ENCODE measurements at places on chromosomes 2 and 18. TPM values are rescaled to one million over a fixed set of nuclear protein-coding genes. Genes with fewer than 3 reads are reported as not detected.
A peak's percentile ranks its signal among the peaks of the same experiment; 100 is the strongest.

DNA sequence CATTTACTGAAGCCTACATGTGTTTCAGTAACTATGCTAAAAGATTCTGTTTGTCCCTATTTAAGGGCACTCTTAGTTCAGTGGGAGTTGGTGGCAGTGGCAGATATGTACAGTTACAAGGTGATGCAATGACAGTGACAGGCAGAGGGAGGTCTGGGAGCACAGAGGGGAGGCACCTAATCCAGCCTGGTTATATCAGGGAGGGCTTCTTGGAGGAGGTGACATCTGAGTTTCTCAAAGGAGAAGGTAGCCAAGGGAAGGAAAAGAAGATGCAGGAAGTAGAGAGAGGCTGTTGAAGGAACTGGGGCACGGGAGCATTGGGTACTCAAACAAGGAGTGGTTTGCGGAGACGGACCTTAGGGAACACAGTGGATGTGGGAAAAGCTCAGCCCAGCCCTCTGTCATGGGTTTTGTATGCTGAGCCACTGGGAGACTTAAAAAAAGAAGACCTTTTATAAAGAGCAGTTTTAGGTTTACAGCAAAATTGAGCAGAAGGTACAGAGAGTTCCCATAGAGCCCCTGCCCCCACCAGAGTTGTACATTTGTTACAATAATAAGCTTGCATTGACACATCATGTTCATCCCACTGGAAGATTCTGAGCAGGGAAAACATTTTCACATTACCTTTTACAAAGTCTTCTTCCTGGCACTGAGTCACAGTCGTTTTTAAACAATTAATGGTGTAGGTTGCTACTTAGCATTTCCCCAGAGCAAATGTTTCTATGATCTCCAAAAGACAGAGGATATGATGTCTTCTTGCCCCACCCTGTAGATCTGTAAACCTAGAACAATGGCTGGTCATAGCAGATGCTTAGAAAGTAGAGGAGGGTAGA, 83.0 kb upstream of the TAF1B start:
- no peak for DNase-seq

GRCh38 chr2:8666581-8666980, 15.3 kb upstream of the ID2 start:
- no peak for DNase-seq

GRCh38 chr2:159879051-159879604, 81.1 kb upstream of the CD302 start:
- no peak for DNase-seq

- DNase-seq: no peak
Observed at GRCh38 chr2:221169724-221170123, 402.4 kb downstream of the EPHA4 start.

- DNase-seq: peak; percentile 37
Observed at GRCh38 chr18:32019251-32019948, 775 bp downstream of the RNF125 start.

GRCh38 chr2:111653913-111654312, 230.1 kb downstream of the ANAPC1 start:
- no peak for DNase-seq

- DNase-seq: no peak
Observed at GRCh38 chr2:53473236-53473635, 294.4 kb upstream of the CHAC2 start.

Gene LYPD6B
- not detected for polyA plus RNA-seq

All from heart left ventricle (tissue), 16 donors.